ENCODE measurements at places on chromosomes 16 and 17.

- DNase-seq: no peak
These were observed 6.4 kb downstream of the IRF8 start for GRCh38 chr16:85905110-85906095.

- no peak for DNase-seq
These were observed 397 bp downstream of the CDC42EP4 start for GRCh38 chr17:73311428-73311780.

- DNase-seq: no peak
These were observed 11.9 kb downstream of the SBK1 start for GRCh38 chr16:28304214-28304613.

GRCh38 chr17:29163563-29163962 lies 16.6 kb downstream of the MYO18A start:
- DNase-seq: no peak

GRCh38 chr17:15249487-15249886 lies 15.6 kb downstream of the PMP22 start:
- DNase-seq: no peak

DNA sequence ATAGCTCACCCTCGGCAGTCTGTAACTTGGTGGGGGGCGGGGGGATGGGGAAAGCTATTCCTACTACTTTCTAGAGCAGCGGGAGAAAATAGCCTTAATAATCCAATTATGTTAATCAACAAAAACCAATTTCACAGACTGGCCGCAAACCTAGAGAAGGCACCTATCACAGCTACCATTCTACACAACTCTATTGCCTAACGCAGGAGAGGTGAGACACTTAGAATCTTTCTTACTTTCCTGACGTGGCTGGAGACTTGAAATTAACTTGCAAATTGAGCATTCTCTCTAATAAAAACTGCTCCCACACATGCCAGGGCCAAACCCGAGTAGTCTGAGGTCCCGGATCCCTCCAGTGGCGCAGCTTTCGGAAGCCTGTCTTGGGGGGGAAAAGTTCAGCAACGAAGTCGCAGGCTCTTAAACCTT lies 794 bp downstream of the SMG6 start:
- DNase-seq: peak; percentile 7

DNA sequence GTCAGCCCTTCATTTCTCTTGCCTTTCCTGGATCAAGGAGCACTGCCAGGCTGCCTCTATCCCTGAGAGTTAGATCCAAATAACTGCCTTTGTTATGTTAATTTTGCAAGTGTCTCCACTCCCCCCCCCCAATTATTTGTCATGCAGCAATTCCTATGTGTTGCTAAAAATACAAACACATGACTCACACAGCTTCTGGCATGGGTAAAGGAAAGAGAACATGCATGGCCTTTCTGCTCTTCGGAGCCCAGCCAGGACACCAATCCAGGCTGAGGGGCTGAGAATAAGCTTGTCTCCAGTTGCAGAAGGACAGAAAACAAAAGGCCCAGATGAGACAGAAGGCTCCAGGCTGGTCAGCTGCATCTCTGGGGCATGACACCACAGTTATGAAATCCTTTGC lies 148.0 kb upstream of the TNRC6C start:
- no peak for DNase-seq

DNA sequence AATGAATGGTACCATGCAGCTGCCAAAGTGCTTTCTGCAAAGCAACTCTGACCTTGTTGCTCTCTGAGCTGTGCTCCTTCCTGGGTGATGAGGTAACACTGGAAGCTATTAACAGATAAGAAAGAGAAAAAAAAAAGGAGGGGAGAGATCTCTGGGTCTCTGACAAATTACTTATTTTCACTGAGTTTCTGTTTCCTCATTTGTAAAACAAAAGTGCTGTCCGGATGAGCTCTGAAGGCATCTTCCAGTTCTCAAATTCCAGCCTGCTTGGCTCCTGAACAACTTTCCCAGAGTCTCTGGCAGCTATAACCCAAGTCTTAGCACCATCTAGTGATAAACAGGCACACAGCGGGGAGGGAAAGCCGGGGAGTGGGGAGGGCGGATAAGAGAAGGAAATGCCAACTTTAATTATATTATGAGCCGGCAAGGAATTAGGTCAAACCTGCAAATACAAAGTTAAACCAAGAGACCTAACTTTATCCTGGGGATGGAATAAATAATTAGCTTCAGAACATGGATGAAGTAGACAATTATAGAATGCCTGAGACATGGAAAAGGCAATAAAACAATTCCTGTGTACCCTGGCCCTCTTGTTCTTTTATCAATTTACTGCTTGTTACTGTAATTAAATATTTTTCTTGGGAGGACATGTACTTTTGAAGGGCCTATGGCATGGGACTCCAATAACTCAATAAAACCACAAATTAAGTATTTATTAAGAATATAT lies 61.3 kb upstream of the KIFC3 start:
- no peak for DNase-seq

DNA sequence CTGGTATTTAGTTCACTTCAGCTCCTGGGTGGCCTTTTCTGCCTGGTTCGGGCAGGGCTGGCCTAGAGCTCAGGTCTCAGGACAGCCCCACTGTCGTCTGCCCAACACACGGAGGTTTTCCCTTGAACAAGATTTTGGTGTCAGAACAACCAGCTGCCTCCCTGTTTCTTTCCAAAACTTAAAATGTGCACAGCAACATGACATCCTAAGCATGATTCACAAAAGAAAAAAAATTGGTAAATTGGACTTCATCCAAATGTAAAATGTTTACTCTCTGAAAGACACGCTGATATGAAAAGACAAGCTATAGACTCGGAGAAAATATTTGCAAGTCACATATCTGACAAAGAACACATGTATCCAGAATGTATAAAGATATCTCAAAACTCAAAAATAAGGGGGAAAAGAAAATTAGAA lies 197.8 kb upstream of the CHMP6 start:
- no peak for DNase-seq

DNA sequence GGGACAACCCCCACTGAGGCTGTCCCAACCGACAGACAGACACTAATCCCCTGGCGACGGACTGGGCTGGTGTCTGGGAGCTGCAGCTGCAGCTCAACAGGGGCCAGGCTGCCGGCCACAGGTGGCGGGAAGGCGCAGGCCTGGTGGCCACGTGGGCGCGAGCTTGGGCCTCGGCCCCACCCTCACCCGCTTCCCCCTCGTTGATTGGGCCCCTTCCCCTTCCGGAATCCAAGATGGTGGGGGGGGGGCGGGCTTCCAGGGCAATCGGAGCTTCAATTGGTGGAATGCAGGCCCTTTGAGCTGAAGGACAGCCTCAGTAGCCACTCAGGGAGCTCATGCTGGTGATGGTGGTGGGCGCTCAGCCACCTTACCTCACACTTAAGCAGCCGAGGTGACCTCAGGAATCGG lies 8.7 kb upstream of the TBX4 start:
- no peak for DNase-seq

GRCh38 chr17:50203086-50203485 lies 1.7 kb upstream of the COL1A1 start:
- no peak for DNase-seq

DNA sequence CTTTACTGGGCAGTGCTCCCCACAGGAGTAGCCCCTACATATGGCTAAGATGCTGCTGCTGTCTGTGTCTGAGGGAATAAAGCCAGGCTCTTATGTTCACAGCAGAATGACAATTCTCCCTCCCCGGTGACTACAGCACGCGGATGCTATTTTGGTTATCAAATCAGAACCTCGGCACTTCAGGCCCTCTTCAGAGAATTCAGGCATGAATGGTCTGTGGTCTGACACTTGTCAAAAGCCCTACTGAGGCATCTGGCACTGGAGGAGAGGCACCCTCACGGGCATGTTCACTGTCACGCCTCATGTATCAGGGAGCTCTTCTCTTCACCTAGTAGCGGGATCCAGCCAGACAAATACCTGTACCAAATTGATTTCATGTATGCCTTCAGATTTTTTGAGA lies 30.4 kb downstream of the KIAA0513 start:
- no peak for DNase-seq

- no peak for DNase-seq
These were observed 78.4 kb downstream of the AIPL1 start for GRCh38 chr17:6356562-6356961.

GRCh38 chr17:44222112-44222869 lies 2.8 kb upstream of the UBTF start:
- DNase-seq: peak; percentile 26

DNA sequence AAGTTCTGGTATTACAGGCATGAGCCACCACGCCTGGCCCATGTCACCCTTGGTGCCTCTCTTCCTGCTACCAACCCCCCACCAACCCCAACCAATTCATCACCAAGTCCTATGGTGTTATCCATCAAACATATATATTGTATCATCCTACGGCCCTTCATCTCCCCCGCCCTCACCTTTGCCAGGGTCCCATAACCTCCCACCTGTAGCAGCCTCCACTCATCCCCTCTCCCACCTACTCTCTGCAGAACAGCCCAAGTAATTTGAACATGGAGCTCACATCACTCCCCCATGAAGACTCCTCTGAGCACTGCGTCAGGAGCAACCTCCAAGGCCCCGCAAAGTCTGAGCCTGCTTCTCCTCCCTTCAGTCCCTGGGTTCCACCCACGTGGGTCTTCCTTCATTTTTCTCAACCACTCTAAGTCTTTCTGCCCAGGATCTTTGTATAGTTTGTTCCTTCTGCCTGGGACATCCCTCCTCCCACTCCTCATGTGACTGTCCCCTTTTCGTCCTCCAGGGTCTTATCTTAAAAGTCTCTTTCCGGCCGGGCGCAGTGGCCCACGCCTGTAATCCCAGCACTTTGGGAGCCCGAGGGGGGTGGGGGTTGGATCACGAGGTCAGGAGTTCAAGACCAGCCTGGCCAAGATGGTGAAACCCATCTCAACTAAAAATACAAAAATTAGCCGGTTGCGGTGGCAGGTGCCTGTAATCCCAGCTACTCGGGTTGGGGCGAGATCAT lies 7.0 kb upstream of the HID1 start:
- DNase-seq: no peak

DNA sequence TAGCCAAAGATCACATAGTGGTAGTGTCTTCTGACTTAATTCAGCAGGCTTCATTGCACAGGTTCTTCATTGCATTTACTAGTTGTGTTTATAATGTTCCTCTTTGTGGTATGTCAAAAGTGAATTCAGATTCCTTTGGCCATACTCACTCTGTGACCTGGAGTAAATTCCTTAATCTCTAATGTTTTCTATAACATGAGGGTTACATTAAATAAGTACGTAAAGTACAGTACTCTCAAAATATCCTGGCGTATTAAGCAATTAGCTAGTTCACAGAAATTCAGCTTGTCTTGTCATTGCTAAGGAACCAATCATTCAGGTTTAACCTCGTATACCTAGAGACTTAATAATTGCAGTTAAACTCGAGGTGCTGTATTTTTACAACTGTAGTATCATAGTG lies 4.2 kb downstream of the RPS6KB1 start:
- DNase-seq: no peak

GRCh38 chr17:49676276-49676868 lies 1.5 kb downstream of the SPOP start:
- DNase-seq: no peak

DNA sequence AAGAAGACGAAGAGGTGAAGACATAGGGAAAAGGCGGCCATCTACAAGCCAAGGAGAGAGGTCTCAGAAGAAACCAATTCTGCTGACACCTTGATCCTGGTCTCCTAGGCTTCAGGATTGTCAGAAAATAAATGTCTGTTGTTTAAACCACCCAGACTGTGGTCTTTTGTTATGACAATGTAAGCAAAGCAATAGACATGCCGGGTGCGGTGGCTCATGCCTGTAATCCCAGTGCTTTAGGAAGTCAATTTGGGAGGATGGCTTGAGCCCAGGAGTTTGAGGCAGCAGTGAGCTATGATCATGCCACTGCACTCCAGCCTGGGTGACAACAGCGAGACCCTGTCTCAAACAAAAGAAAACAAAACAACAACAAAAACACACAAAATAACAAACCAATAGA lies 64.4 kb downstream of the HAPSTR1 start:
- no peak for DNase-seq

- no peak for DNase-seq
These were observed 4.3 kb upstream of the CCL7 start for GRCh38 chr17:34265711-34266110.

GRCh38 chr16:31435341-31436220 lies 7.0 kb downstream of the ZNF843 start:
- no peak for DNase-seq

DNA sequence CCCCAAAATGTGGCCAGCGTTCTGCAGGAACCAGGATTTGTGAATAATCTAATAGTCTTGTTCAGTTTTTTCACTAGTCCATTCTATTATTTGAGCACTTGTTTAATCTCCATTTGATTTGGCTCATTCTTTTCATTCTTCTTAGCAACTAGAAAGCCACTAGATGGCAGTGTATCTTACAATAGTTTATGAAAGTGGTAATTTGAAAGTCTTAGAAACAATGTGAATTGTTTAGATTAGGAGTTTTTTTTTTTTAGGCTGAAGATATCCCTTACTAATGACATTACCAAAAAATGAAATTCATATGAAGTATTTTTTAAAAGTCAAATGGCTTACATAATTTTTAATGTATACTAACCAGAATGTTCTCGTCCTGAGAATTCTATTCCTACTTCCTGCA lies 6.7 kb downstream of the ERI2 start:
- DNase-seq: no peak

GRCh38 chr16:24935336-24935735 lies 79.8 kb downstream of the ARHGAP17 start:
- DNase-seq: no peak

GRCh38 chr17:48720266-48721008 lies 1.9 kb downstream of the PRAC1 start:
- no peak for DNase-seq

GRCh38 chr17:28391401-28391800 lies 14.6 kb downstream of the SLC46A1 start:
- no peak for DNase-seq

- DNase-seq: no peak
These were observed 14.0 kb downstream of the CA5A start for GRCh38 chr16:87922250-87922871.

- no peak for DNase-seq
These were observed 117.9 kb downstream of the RPTOR start for GRCh38 chr17:80662557-80662956.

DNA sequence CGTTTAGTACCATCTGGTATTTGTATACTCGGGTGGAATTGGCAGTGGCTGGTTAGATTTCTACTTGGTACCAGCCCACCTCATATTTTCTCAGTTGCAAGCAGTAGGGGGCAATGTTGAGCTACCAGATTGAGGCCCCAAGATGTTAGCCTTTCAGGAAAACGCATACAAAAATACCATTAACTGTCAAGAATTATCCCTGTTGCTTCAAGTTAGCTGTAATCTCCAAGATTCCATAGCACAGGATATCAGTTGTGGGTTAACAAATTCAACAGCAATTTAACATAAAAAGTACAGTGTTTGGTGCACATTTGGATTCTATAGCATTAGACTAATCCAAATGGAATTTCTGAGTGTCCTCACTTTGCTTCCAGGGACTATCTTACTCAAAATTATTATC lies 188.2 kb downstream of the FTO start:
- peak; percentile 2 for DNase-seq

DNA sequence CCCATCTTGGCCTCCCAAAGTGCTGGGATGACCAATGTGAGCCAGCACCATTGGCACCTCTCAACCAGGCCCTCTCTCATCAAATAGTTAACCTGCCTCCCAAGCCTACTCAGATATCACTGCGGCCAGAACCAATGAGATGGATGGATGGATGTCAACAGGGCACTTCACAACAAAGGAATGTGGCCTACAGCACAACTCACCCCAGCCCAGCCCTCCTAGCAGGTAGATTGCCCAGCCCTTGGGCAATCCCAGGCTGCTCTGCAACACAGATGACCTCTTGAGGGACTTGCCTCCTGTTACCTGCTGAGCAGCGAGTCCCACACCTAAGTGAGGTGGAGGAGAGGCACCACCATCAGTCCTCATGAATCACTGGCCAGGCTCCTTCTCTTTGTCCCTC lies 22.6 kb upstream of the KIFC3 start:
- DNase-seq: no peak

All from activated T-helper 9 cell treated with anti-CD3 and anti-CD28 coated beads, Interleukin-2, amount 50 U/mL, for 16 hours (primary cell).